ENCODE measurements at places on chromosomes 13 and 19. TPM values are rescaled to one million over a fixed set of nuclear protein-coding genes. Genes with fewer than 3 reads are reported as not detected.

The TINCR gene
- total RNA-seq = not detected

The ICAM4 gene
- 0.50 TPM for total RNA-seq

The ZNF699 gene
- total RNA-seq = 9.8 TPM

The ERICH6B gene
- total RNA-seq = not detected

The ZNF763 gene
- total RNA-seq = 1.1 TPM

The SIGLEC5 gene
- not detected for total RNA-seq

The ZNF43 gene
- total RNA-seq = 5.8 TPM

The RNF17 gene
- total RNA-seq = not detected

The GIPC3 gene
- 0.20 TPM for total RNA-seq

The TIMM50 gene
- total RNA-seq = 51.1 TPM

The SRRM5 gene
- total RNA-seq = 0.06 TPM

The CALR3 gene
- not detected for total RNA-seq

The C19orf85 gene
- not detected for total RNA-seq

The ZNF667 gene
- 8.8 TPM for total RNA-seq

The DNAJC15 gene
- total RNA-seq = 11.7 TPM

The COL5A3 gene
- total RNA-seq = 52.1 TPM

The ZNF850 gene
- total RNA-seq = 1.4 TPM

The MADCAM1 gene
- not detected for total RNA-seq

The KLK10 gene
- total RNA-seq = not detected

The FGF21 gene
- total RNA-seq = not detected

The KIR2DL4 gene
- total RNA-seq = not detected

The LIM2 gene
- total RNA-seq = not detected

The LYL1 gene
- total RNA-seq = 0.44 TPM

The KLK7 gene
- total RNA-seq = not detected

The PLVAP gene
- 0.31 TPM for total RNA-seq

The MBD3L5 gene
- not detected for total RNA-seq

The MUC16 gene
- not detected for total RNA-seq

The GSX1 gene
- not detected for total RNA-seq

The TMEM150B gene
- total RNA-seq = not detected

The PODNL1 gene
- 5.7 TPM for total RNA-seq

The OXGR1 gene
- total RNA-seq = not detected

The CYSLTR2 gene
- 0.37 TPM for total RNA-seq

The C19orf33 gene
- total RNA-seq = not detected

The CASP14 gene
- total RNA-seq = not detected

The KLK12 gene
- not detected for total RNA-seq

The FAM83E gene
- not detected for total RNA-seq

The WDR88 gene
- not detected for total RNA-seq

The ZNF547 gene
- total RNA-seq = 1.6 TPM

The ZNF284 gene
- 1.9 TPM for total RNA-seq

The TRAPPC2B gene
- total RNA-seq = 20.4 TPM

The NAPA gene
- 83.4 TPM for total RNA-seq

The GFY gene
- total RNA-seq = not detected

The SMAD9 gene
- 7.1 TPM for total RNA-seq

The PDX1 gene
- total RNA-seq = not detected

The CYP4F2 gene
- total RNA-seq = not detected

The FXYD7 gene
- not detected for total RNA-seq

The CEACAM20 gene
- not detected for total RNA-seq

The LGI4 gene
- 0.05 TPM for total RNA-seq

Data from cardiac ventricle fibroblast (primary cell).